ENCODE measurements at places on chromosomes 4 and X.

DNA sequence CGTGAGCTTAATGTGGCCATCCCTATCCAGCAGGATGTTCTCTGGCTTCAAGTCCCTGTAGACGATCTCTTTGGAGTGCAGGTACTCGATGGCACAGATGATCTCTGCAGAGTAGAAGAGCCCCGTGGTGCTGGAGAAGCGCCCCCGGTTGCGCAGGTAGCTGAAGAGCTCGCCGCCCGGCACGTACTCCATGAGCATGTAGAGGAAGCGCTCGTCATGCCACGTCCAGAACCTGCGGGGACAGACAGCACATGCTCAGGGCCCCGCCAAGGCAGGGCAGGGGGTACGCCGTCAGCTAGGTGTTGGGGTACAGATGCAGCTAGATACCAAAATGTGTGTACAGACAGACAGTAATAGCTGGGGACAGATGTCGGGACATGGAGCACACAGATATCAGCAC is 58.3 kb downstream of the PRKX start:
- no peak for DNase-seq

DNA sequence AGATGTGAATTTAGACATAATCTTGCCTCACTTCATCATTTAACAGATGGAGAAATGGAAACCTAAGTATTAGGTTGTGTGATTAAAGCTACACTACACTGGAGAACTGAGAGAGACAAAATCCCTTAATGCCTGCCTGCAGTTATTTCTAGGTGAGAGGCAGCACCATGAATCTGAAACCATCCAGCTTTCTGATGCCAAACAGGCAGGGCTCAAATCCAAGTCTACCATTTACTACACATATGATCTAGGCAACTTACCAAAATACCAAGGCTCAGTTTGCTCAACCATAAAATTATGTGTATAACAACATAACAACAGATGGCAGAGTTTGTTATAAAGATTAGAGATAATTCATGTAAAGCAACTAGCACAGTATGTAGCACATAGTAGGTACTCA is 38.7 kb downstream of the GABRA4 start:
- no peak for DNase-seq

GRCh38 chr4:95429416-95429815 is 119.4 kb downstream of the UNC5C start:
- no peak for DNase-seq

DNA sequence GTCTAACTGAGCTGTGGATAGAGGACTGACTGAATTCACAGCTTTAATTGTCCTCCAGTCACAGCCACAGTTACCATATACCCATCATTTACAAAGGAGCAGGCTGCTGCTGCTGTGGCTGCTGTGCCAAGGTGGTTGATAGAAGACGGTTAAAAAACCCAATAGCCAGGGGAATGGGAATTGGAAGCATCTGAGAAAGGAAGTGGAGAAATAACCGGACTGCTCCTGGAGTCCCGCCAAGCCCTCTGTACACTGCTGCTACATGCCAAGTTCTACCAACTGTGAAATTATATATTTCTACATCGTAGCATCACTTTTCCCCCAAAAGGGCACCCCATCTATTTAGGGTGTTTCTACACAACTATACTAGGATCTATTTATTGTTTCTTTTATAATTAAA is 279.7 kb upstream of the ARX start:
- DNase-seq = no peak

DNA sequence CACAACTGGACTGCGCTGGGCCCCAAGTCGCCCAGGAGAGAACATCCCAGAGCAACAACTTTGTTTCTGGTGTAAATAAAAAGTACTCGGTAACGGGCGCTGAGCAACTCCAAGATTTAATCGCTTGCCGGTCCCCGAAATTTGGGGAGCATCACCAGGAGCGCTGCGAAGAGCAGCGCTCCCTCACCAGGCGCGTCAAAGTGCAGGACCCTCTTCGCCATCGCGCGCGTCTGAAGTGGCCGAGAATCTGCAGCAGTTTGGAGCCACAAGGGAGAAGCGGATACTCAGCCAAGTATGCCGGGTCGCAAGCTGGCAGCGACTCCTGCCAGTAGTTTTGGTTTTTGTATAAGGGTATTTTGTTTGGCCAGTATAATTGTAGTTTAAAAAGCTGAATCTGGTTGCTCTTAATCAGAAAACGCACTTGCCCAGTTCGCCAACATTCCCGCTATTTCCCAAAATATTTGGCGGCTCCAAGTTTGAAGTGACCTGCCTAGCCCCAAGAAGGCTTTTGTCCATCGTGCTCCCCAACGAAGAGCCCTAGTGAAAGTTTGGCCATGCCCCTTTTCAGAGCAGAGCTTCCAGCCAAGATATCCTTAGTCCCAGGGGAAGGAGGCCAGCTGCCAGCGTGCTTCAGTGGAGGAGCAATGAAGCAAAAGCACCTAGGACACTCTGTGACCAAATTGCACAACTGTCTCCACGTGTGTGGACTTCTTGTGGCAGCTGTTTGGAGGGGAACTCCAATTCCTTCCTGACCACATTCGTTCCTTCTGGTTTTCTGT is 557 bp upstream of the KDR start:
- DNase-seq = no peak

DNA sequence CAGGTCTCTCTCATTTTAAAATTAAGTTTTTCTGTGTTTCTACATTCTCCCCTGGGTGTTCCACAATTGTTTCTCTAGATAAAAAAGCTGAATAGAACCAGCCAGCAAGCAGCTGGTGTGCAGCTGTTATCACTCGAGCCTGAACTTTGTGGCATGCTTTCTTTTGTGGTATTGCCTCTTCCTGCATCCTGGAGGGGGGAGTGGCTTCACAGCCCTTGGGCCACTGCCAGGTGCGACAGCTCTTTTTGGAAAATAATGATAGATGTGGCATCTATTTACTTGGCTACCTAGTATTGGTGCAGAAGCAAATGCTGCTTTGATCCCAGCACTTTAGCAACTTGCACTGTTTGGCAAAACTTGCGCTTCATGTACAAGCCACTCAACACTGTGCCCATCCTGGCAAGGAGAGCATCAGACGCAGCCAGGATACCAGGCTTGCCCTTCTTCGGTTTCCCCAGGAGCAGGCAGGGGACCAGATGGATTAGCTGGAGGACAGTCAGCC is 69.4 kb downstream of the HMGB2 start:
- DNase-seq = no peak

DNA sequence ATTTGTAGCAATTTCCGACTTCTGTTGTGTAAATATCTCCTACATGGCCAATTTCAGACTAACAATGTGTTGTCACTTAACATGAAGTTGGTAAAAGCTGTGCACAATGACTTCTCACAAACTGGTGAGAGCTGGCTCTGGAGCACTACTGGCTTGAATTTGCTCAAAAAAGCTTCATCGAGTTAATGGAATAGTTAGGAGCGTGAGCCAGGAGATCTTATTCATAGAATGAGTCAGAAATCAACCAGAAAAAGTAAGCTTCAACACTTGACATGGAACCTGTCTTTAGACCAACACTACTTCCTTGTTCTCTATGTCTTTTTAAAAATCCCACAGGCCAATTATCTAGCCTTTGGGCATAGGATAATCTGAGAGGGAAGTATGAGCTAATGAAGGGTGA is 7.9 kb upstream of the CHRDL1 start:
- no peak for DNase-seq

DNA sequence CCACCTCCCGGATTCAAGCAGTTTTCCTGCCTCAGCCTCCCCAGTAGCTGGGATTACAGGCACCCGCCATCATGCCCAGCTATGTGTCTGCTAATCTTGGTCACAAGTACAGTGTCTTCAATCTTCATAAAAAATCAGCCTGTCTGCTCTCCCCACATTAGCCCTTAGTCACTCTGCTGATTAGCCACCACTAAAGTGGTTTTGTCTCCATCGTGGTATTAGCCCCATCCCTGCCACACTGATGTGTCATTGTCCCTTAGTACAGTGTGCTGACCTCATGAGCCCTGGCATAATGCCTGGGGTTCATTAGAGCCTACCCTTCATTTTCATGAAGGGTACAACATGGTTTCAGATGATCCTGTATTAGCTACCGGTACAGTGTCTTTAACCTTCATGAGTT is 49.9 kb downstream of the ZNF157 start:
- DNase-seq = no peak

DNA sequence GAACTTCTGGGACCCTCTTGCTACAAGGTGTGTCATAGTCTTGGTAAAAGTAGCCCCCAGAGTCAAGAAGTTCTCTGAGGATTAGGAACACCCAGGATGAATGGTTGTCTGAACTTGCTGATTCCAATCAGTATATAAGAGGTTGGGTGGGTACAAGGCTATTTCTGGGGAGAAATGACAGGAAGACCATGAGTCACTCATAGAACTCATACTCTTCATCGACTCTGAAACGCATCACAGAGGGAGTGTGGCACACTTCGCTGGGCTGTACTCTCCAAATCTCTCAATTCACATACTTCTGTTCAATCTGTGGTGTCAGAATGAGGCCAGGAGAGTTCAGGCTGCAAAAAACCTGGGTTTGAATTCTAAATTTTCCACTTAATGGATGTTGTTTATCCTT is 193.2 kb upstream of the LEF1 start:
- no peak for DNase-seq

DNA sequence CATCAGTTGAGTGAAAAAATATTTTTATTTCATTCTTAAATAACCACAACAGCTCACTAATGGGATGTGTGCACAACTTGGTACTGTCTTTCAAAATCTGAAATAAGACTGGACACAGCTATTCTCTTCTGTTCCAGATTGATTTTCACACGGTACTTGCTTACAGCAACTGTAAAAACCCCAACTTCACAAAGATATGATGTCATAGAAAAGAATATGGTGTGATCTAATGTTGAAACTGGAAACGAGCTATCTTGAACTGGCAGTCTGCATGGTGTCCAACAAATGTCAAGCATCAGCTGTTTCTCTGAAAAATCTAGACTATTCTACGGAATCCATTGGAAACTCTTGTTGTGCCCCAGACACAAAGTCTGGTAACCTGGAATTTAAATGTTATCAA is 14.7 kb downstream of the HELQ start:
- DNase-seq = no peak

GRCh38 chr4:10773010-10773409 is 88.4 kb upstream of the CLNK start:
- DNase-seq = no peak

DNA sequence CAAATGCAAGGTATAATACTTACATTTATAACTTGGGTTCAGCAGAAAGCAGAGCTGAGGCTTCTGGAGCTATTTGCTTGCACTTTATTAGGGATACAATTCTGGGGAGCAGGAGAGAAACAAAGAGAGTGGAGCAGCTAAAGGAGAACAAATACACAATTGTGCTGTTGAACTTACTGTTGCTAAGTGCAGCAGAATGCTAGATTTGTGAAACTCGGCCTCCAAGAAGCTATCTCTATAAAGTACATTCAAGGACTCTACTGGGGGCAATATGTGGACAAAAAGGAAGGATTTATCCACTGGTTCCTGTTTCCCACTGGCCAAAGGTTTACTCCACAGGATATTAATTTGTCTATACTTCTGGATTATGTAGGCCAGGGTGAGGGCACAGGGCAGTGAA is 86.8 kb downstream of the PPP1R2C start:
- no peak for DNase-seq
